ENCODE measurements at places on chromosomes 5 and 9.

DNA sequence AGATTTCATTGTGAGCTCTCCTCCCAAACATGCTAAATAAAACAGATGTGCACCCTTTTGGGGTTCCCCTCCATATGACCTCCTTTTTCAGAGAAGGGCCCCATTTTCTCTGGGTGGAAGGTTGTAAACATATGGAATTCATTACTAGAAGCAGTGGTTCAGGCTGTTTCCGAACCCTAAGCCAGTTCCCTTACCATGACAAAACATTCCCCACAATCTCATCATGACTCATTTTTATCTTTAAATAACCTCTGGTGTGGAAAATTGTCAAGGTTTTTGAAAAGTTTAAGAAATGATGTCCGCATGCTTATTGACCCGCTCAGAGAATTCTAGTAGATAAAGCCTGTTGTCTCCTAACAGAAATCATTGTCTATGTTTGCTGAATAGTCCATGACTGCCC is 127.3 kb upstream of the PIK3R1 start:
- DNase-seq = no peak

- no peak for DNase-seq
These were observed 75.0 kb downstream of the NR2F1 start for GRCh38 chr5:93658044-93658443.

- DNase-seq = no peak
These were observed 286.4 kb downstream of the NTRK2 start for GRCh38 chr9:84955971-84956370.

DNA sequence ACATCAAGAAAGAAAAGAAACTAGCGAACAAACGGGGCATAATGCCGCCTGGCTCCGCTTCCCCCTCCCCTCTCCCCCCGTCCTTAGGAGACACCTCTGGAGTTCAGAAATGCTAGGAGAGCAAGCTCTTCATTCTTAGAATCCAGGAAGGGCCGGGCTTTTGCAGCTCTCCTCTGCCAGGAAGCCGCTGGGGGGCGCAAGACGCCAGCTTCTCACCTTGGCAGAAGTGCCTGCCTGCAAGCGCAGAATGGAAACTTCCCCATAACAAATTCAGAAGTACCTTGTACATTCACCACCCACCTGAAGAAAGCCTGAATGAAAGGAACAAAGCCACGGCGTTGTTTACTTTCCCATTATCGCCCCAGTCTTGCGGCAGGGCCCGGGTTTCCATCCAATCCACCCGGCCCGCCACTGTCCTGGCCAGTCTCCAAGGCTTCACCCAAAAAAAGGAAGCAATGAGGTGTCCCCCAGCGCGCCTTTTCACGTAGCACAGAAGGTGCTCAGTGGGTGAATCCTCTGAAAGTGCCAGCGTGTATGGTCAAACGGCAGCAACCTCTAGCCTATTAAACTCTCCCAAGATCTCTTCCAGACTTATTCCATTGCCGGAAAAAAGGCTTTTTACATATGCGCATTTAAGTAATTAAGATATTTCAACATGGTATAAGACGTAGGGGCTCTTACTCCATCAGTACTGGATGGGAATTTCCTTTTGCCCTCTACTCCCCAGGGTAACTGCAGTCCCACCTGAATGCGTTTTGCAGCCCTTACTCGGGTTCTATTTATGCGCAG is 1.6 kb upstream of the GADD45G start:
- DNase-seq = peak; percentile 94

GRCh38 chr5:63963080-63963735 is 963 bp upstream of the HTR1A start:
- DNase-seq = peak; percentile 27

DNA sequence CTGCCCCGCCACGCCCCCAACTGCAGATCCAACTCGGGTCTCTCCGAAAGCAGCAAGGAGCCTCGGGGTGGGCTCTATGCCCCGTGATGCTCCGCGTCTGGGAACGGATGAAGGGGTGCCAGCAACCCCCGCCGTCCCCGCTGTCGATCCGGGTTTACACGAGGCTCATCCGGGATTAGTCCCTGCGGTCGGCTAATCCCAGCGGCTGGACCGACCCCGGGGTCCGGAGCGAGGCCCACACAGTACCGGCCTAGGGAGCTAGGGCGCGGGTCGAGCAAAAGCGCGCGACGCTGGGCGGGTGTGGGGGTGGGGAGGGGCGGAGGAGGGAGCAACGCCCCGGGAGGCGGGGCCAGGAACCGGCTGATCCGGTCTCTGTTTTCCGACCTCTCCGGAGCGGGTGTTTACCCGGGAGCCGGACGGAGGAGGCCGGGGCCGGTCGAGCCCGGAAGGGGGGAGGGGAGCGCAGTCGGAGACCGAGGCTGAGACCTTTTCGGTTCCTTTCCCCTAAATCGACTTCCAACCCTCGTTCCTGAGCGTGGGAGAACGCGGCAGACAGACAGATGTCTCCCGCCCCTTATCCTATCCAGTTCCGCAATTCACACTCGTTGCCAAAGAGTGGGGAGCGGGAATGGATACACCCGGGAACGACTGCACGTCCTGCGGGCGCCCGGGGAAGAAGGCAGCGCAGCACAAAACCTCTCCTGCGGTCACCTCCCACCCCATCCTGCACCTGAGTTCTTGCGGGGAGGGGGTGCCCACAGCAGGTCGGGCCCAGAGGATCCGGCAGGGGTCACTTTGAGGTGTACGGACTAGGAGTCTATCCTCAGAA is 28.6 kb downstream of the PCDH1 start:
- DNase-seq = peak; percentile 74

- no peak for DNase-seq
These were observed 15.7 kb upstream of the FGD3 start for GRCh38 chr9:92931606-92932005.

DNA sequence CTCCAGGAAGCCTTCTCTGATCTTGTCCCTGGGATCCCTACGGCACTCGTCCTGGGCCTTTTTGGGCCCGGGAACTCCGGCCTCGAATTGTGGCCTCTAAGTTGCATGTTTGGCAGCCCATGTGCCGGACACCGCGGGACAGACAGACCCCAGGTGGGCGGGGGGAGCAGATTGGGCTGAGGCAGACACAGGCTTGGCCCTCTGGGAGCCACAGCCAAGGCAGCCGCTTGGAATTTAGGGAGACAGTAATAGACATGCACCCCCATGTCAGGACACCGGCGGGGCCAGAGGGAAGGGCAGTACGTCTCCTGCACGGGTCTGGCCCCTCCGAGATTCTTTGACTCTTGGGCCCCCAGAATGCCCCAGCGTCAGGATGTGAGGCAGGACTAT is 36.2 kb downstream of the ADAMTSL2 start:
- no peak for DNase-seq

GRCh38 chr5:139410993-139411828 is 7.3 kb upstream of the SPATA24 start:
- DNase-seq = no peak
